ENCODE measurements at places on chromosomes 16 and 17. TPM values are rescaled to one million over a fixed set of nuclear protein-coding genes. Genes with fewer than 3 reads are reported as not detected.

Gene SLFN14
- total RNA-seq = 0.27 TPM

Gene DPEP2
- 55.2 TPM for total RNA-seq

Gene CEMP1
- 0.27 TPM for total RNA-seq

Gene ADAMTS18
- not detected for total RNA-seq

Gene ZPBP2
- total RNA-seq = not detected

Gene KIFC3
- total RNA-seq = 38.8 TPM

Gene KRT13
- total RNA-seq = not detected

Gene GABARAP
- 121 TPM for total RNA-seq

Gene IKZF3
- 0.81 TPM for total RNA-seq

Gene PRSS27
- 3.2 TPM for total RNA-seq

Gene MVP
- 118 TPM for total RNA-seq

Gene CRYM
- 7.8 TPM for total RNA-seq

- DNase-seq = no peak
Observed at GRCh38 chr17:8013731-8014557, 11.5 kb downstream of the GUCY2D start.

DNA sequence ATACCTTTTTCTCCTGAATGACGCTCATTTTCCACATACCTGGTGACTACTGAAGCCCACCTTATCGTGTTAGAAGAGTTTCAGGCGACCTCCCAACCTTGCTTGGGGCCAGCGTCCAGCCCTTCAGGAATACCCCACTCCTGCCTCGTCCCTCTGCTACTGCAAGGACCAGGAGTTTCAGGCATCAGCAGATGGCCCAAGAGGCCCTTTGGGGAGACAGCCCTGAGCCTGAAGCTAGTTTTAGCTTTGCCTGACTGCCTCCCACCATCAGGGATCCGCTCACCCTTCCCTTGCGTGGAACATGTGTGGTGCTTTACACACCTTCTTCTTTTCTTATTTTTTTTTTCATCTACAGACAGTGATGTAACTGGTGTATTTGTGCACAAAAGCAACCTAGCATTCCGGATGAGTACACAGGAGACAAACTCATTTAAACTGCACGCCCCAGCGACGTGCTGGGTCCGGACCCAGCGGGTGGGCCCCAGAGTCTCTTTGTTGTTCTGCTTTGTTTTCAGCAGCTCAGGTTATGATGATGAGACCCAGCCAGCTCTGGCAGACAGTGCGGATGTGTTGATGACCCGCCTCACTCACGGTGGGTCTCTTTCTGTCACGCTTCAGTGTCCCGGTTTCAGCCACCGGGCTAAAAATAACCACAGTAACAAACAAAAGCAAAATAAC lies 242.4 kb downstream of the C16orf95 start:
- DNase-seq = no peak

DNA sequence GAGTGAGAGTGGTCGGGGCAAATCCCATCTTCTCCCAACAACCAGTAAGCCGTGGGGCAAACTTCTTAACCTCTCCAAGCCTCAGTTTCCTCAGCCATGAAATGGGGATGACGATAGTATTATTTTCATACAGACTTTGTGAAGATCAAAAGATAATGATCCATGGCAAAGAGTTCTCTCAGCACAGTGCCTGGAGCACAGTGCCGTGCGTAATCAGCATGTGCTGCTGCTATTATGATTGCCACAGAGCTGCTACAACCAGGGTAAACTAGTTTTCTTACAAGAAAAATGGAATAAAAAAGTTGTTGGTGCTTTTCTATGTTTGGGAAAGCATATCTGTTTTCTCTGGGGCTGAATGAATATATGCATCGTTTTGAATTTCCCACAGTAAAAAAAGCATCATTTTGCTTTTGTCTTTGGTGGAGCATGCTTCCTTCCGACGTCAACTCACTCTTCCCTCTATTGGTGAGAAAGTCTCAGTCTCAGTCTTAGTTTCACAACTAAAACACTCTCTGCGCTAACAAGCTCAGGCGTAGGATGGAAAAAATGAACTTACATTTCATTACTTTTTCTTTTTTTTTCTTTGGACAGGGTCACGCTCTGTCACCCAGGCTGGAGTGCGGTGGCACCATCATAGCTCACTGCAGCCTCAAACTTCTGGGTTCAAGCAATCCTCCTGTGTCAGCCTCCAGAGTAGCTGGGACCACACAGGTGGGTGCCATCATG lies 37.2 kb downstream of the CDK5R1 start:
- DNase-seq = no peak

GRCh38 chr17:78041386-78042179 lies 83.1 kb downstream of the TNRC6C start:
- no peak for DNase-seq

DNA sequence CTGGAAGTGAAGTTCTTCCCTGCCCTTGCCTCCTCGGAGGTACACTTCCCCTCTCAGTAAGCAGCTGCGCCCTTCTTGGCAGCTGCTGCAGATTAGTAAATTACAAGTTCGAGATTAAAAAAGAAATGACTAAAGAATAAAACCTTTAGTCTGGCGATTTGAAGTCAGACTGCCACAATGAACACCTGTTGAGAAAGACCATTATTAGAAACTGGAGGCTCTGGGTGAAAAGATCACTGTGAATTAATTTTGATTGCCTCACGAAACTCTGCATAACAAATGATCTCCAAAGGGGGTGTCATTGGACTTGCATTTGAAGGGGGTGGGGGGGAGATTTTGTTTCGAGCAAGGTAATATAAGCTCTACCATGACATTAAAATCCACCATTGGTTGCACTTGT lies 39.3 kb downstream of the SALL1 start:
- no peak for DNase-seq

DNA sequence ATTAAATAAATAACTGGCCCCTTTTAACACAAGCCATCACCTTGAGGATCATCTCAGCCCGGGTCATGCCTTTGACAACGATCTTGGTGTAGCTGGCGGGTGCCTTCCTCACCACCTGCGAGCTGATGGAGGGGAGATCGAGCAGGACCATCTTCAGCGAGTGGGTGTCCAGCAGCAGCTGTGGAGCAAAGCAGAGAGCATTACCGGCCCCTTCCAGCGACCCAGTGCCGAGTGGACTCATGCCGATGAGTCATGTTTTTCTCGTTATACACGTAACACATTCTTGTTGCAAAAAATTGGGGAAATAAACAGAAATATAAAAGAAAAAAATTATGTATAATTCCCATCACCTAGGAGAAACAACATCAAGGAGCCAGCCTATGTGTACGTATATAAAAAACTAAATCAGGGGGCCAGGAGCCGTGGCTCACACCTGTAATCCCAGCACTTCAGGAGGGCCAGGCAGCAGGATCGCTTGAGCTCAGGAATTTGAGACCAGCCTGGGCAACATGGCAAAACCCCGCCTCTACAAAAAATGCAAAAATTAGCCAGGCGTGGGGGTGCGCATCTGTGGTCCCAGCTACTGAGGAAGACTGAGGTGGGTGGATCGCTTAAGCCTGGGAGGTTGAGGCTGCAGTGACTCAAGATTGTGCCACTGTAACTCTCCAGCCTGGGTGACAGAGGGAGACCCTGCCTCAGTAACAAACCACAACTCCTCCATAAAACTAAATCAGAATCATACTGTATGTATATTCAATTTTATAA lies 169.1 kb upstream of the RPH3AL start:
- DNase-seq = no peak

DNA sequence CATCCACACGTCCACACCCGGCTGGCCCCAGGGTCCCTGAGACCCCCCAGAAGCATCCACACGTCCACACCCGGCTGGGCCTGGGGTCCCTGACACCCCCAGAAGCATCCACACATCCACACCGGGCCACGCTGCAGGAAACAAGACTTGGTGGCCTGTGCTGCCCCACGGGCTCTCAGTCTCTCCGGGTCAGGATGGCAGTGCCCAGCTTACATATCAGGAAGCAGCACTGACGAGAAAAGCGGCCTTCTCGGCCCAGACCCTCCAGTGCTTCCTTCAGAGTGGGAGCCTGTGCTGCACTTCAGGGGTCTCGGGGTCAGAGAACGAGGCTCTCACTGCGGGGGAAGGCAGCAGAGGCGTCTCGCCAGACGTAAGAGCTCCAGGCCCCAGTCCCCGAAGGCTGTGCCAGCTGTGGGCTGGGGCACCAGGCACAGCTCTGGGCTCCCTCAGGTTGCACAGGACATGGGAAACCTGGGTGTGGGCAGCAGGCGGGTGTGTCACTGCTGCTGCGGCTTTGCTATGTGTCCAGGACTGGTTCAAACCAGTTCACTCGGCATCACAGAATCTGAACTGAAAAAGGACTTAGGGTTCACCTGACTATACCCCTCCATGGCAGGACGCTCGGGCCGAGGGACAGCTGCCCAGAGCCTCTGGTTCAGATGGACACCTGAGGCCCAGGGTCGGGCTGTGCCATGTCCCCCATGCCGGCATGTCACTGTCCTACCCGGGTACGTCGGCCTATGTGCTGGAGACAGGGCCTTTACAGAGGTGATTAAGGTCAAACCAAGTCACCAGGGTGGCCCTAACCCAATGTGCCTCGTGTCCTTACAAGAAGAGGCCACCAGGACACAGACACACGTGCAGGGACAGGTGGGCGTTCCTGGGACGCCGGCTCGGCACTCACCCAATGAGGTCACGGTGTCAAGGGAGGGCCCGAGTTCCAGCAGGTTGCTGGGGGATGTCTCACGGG lies 40.2 kb upstream of the CHMP6 start:
- no peak for DNase-seq

- DNase-seq = no peak
Observed at GRCh38 chr17:57294629-57295501, 38.5 kb downstream of the MSI2 start.

- no peak for DNase-seq
Observed at GRCh38 chr16:83046664-83047063, 419.9 kb downstream of the CDH13 start.

DNA sequence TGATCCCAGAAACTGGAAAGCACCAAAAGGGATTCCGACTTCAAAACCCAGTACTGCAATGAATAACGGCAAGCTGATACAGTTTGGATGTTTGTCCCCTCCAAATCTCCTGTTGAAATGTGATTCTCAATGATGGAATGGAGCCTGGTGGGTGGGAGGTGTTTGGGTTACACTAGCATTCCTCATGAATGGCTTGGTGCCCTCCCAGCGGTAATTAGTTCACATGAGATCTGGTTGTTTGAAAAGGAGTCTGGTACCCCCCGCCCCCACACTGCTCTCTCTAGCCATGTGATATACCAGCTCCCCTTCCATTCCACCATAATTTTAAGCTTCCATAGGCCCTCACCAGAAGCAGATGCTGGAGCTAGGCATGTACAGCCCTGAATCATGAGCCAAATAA lies 40.1 kb downstream of the RANBP10 start:
- DNase-seq = no peak

GRCh38 chr16:69513180-69513966 lies 52.4 kb upstream of the NFAT5 start:
- no peak for DNase-seq

GRCh38 chr17:4100883-4101756 lies 41.7 kb downstream of the ZZEF1 start:
- DNase-seq = peak; percentile 26

DNA sequence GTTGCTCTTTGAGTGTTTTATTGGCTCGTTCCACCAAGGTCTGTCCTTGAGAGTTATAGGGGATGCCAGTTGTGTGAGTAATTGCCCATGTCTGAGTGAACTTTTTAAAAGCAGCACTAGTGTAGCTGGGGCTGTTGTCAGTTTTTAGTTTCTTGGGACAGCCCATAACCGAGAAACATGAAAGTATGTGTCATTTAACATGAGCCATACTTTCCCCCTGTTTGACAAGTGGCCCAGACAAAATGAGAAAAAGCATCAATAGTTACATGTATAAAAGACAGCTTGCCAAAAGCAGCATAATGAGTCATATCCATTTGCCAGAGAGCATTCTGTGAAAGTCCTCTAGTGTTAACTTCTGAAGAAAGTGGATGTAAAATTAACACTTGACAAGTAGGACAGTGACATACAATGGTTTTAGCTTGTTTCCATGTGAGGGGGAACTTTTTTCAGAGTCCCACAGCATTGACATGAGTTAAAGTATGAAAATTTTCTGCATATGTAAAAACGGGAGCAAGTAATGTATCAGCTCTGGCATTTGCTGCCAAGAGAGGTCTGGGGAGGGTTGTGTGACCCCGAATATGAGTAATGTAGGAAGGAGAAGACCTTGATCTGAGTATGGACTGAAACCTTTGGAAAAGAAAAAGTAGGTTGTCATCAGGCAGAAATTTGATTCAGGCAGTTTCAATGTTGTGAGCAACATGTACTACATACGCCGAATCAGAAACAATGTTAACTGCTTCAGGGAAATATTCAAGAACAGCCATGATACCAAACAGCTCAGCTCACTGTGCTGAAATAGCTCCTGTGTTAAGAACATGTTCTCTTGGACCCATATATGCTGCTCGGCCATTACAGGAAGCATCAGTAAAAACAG lies 56.8 kb upstream of the ARL4D start:
- DNase-seq = no peak

- no peak for DNase-seq
Observed at GRCh38 chr17:78808163-78808562, 26.1 kb upstream of the CYTH1 start.

DNA sequence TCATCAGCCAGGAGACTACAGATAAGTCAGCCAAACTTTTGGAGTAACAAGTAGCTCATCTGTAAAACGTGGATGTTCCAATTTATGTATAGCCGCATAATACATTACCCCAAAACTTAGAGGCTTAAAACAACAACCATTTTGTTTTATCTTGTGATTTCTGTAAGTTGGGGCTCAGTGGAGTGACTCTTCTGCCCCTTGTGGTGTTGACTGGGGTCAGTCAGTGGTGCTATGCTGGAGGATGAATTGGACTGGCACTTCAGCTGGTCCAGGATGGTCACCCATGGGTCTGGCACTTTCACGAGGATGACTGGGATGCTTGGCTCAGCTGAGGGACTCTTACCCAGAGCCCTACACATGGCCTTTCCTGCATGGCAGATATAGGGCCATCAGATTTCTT lies 172.5 kb downstream of the WWOX start:
- DNase-seq = no peak

- peak; percentile 82 for DNase-seq
Observed at GRCh38 chr16:84754353-84754856, 54.6 kb downstream of the USP10 start.

GRCh38 chr17:82859431-82860403 lies 19.9 kb upstream of the ZNF750 start:
- DNase-seq = no peak

- no peak for DNase-seq
Observed at GRCh38 chr16:6335072-6335471, 997.6 kb upstream of the RBFOX1 start.

GRCh38 chr16:57395026-57395425 lies 9.5 kb upstream of the CCL17 start:
- DNase-seq = no peak

DNA sequence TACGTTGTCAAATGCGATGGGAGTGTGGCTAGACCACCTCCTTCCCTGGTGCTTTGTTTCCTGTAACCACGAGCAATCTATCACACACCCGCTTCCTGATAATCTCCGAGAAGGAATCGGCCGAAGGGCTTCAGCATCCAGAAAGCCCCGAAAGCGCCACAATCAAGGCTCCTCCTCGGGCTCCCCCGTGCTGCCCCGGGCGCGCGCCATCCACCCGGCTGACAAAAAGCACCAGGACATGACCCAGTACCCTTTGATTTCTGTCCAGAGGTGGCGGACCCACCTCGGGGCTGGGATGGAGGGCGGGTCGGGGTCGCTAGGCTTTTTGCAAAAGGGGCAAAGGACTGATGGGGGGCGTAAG lies 743 bp upstream of the ARMC7 start:
- no peak for DNase-seq
